ENCODE measurements at places on chromosomes 3 and 15.
A peak's percentile ranks its signal among the peaks of the same experiment; 100 is the strongest.

- DNase-seq, result no peak
Measured at GRCh38 chr15:51576911-51577500, 45.6 kb downstream of the DMXL2 start.

- no peak for DNase-seq
Measured at GRCh38 chr3:190558796-190559195, 44.9 kb downstream of the IL1RAP start.

- no peak for DNase-seq
Measured at GRCh38 chr3:152127058-152127457, 141.7 kb upstream of the MBNL1 start.

DNA sequence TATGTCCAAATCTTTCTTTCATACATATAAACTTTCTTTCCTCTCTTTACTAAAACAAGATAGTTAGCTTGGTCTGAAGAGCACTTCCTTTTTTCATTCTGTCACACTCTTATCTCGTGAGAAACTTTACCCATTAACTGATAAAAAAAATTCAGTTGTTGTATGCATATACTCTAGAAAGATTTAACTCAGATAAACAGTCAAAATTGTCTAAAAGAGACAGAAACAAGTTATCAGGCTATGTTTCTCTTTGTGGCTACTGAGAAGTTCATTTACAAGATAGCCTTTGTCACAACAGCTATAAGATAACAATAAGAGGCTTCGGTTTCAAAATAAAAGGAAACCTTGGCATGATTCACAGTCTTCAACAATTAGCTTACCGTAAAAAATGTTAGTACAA, 235.7 kb upstream of the ATP10A start:
- DNase-seq, result no peak

DNA sequence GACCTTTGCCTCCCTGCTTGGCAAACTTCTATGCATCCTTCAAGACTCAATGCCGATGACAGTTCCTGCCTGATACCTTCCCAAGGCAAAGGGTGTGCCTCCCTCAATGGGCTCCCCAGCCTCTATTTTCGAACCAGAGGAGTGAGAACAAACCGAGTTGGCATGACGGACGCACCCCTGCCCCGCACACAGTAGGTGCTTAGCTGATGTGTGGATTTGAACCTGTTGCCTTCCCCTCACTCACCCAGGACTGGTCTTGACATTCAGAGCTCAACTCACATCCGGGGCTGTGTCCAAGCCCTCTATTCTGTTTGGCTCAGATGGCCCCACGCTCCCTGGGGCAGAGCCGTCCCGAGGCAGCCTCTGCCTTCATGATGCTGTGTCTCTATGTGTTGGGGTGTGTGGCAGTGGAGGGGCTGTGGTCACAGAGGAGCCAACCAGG, 52.2 kb upstream of the SLC6A11 start:
- DNase-seq, result no peak

DNA sequence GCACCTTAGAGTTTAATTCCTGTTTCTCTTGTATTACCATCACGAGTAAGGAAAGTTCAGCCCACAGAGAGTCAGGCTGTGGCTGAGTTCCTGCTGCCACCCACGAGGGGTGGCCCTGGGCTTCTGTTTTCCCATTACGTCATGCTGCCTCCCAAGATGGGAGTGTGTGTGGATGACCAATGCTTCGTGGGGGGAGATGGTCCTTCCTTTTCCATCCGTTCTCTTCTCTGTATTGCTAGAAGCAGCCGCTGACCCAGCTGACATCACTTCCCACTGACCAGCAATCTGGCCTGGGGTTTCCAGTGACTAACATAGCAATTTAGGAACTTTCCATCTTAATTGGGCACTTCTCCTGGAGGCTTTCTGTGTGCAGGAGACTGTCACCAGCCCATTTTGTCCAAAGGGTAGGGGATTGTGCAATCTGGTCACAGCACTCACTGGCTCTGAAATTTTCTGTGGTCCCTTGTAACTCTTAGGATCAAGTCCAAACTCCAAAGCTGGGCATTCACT, 9.3 kb downstream of the IRAK2 start:
- DNase-seq, result no peak

- DNase-seq, result no peak
Measured at GRCh38 chr15:38424101-38424552, 29.8 kb upstream of the FAM98B start.

DNA sequence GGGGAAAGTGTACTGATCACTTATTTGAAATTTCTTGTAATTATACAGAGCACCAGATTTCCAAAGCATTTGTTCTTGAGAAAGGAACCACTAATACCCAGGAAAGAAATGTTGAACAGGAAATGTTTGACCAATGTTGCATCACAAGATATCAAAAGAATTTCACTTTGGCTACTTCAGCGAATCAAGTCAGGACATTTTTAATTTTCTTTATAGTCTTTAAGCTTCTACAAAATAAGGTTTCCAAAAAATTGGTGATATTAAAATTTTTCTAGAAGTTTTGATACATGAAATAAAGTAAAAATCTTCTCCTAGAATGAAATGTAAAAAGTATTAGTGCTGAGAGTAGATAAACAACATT, 421.9 kb downstream of the MECOM start:
- no peak for DNase-seq

- no peak for DNase-seq
Measured at GRCh38 chr3:61627768-61628185, 66.4 kb downstream of the PTPRG start.

GRCh38 chr3:12705981-12706380, 42.1 kb upstream of the RAF1 start:
- no peak for DNase-seq

DNA sequence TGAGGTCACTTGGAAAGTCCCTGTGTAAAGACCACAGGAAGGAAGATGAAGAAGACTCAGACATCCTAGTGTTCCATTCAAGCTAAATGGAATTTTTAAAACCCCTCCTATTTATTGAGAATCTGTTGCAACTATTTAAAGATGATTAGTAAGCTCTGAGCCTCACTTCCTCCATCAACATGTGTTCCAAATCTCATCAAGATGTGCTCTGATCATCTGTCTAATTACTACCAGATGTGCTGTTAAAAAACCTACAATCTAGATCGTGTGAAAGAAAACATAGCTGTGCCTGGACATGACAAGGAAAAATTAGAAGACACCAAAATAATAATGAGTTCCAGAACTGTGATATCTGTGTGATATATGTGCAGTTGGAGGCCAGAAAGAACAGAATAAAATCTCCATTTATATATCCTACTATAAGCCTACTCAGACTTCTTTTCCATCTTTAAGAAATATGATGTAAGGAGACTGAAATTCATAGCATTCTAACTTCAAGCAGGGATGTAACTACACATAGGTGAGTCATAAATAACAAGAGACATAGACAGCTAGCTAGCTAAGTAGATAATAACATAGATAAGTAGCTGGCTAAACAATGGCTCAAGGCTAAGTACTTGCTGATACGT, 7.8 kb downstream of the XPC start:
- DNase-seq, result no peak

GRCh38 chr3:175335229-175335628, 476.1 kb downstream of the NAALADL2 start:
- no peak for DNase-seq

- DNase-seq, result no peak
Measured at GRCh38 chr15:60208709-60209108, 189.1 kb downstream of the ANXA2 start.

DNA sequence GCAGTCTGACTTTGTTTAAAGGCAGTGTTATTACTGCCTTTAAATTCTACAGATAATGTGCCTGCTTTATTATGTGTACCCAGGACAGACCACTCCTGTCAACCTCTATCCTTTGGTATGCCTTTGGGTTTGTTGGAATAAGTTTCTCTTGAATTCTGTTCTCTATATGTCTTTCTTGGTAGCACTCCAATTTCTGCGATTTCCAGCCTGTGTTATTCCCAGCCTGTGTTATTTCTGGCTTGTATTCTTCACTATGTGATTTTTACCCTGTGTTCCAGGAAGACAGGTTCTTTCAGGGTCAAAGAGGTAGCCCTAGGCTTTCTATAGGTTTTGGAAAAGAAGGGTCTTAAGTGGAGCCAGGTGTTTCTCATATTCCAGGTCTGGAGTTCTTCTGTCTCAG, 407.4 kb upstream of the AZI2 start:
- DNase-seq, result no peak

DNA sequence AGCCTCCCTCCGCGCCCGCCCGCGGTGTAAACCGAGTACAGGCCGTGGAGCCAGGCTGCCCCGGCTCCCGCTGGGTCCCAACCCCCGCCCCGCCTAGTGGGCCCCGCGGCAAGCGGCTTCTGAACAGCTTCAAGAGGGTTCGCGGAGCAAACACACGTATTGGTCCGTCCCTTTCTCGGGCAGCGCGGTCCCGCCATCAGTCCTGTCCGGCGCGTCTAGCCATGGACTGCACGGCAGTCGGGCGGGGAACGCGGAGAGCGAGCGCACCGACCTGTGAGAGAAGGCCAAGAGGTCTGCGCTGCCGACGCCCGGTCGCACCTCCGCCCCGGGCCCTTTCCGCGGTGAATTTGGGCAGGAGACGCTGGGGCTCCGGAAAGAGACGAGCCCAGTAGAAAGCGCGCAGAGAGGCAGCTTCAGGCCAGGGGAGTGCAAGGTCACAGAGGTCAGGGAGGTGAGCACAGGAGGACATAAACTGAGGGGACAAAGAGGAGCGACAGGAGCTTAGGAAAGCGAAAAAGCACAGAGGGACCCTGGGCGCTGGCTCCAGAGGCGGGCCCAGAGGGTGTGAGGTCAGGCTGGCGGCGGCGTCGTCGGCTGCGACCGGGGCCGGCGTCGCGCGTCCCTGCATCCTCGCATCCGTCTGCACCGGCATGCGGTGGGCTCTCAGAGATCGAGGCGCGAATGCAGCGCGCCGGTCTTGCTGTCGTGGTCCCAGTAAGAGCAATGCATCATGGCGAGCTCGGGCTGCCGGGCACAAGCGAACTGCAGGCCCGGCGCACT, 1.8 kb downstream of the FOXL2 start:
- no peak for DNase-seq

DNA sequence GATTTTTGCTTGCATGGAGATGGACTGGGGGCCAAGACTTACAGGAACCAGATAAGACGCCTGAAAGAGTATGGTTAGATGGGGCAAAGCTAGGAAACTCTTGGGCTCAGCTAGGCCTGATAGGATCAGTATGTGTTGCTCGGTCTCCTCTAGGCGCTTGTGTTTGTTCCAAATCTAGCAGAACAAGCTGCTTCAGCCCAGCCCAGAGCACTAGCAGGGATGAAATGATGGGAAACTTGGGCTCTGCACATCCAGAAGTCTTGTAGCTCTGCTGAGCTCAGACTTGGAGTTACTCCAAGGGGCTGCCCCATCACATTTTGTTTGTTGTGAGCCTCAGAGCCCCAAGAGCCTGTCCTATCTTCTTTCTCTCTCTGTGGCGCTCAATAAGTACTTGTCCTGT, 34.7 kb downstream of the FOXL2 start:
- no peak for DNase-seq

DNA sequence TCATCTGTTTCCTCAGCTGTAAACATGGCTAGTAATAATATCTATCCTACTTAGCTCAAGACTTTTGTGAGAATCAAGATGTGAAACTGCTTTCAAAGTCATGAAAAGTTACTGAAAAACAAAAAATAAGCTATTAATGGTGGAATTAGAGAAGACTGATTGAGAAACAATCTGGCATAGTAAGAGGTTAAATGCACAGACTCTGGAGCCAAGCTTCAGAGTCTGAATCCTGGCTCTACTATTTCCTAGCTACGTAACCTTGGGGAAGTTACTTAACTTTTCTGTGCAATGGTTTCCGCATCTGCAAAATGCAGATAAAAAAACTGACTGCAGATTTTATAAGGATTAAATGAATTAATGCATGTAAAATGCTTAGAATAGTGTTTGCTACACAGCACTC, 28.8 kb downstream of the LRRFIP2 start:
- no peak for DNase-seq

DNA sequence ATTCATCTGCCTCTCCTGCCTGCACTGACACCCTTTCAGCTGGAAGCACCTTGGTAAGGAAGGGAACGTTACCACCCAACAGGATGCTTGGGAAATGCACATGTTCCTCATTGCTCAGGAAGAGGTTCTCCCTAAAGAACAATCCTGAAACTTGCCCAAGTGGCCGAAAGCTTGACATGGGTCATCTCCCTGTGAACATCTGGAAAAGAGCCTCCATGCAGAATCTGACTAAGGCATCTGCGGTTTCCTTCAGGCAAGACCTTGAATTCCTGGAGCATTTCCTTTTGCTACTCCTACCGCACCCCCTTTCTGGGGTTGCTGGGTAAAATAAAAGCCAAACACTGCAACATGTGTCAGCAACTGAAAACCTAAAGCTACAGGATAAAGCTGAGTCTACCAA, 68.7 kb upstream of the SNRK start:
- DNase-seq, result no peak

GRCh38 chr15:40759961-40760360, 3.9 kb upstream of the GCHFR start:
- no peak for DNase-seq

DNA sequence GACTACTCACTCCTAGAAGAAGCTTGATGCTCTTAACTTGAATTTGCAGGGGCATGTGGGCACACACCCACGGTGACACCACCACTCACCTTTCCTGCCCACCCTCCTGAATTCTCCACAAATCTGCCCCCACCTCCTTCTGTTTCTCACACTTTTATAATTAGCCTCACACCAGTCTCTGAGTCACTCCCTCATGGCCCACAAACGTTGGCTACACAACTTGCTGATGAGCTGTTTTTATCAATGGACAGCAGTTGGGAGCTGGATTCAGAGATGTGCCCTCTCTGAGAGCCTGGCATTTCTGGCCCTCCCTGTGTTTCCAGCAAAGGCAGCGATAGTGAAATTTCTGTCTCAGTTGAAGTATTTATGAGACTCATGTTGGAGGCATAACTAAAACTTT, 1.3 kb downstream of the COLQ start:
- DNase-seq, result peak; percentile 2

- no peak for DNase-seq
Measured at GRCh38 chr15:63052077-63052841, 9.7 kb downstream of the TPM1 start.

DNA sequence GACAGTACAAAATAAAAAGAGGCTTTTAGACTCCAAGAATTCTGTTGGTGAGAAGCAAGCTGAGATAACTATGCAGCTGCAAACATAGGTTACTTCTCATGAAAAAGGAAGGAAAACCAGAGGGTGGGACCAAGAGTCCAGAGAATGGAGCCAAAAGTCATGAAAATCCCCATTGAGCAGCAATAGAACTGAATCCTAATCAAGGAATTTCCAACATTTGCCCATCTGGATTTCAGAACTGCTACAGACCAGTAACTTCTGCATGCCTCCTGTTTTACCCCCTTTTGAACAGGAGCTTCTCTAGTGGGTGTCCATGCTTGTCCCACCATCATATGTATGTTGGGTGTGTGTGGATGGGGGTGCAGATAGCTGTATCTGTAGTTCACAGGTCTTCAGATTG, 33.6 kb upstream of the BNC1 start:
- DNase-seq, result no peak

Data from activated T-cell treated with anti-CD3 and anti-CD28 coated beads for 4 hours (primary cell).